Fibroblast of skin of right quadriceps (primary cell): ENCODE measurements at places on chromosomes 1 and 21.

- DNase-seq, result peak; percentile 56
Measured at GRCh38 chr1:92037400-92037799, 7.6 kb downstream of the EPHX4 start.

GRCh38 chr1:178632653-178633052 lies 92.4 kb upstream of the RALGPS2 start:
- DNase-seq, result peak; percentile 69

DNA sequence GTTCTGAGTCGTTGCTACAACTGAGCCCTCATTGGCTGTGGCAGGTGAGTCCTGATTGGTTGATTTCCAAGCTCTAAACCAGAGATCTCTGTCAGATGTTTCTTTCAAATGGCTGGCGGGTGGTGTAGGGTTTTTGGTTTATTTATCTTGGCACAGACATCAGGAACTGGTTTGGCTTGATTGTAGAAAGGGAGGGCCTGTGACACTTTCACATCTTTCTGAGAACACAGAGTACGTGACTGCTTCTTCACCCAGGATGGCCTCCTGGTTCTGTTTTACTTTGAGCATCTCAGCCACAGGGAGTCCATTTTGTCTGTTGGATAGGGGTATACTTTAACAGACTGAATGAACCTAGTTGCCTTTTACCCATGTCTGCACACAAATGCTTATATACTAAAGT lies 89.4 kb upstream of the GPR52 start:
- DNase-seq, result peak; percentile 2

DNA sequence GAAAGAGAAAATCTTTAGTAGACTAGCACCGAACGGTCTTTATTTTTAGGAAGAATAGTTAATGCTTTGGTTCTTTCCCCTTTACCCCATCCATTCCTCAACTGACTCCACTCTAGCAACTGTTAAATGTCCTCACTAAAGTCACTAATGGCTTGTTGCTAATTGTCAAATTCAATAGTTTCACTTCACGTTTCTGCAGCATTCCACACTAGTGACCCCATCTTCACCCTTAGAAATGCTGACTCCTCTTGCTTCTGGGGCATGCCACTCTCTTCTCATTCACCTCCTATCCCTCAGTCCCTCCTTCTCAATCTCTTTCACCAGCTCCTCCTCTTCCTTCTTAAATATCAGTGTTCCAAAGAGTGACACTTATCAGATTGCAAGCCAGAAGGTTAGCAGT lies 19.4 kb upstream of the CADM3 start:
- DNase-seq, result no peak

- DNase-seq, result no peak
Measured at GRCh38 chr21:25334046-25334730, 273.1 kb downstream of the MRPL39 start.

DNA sequence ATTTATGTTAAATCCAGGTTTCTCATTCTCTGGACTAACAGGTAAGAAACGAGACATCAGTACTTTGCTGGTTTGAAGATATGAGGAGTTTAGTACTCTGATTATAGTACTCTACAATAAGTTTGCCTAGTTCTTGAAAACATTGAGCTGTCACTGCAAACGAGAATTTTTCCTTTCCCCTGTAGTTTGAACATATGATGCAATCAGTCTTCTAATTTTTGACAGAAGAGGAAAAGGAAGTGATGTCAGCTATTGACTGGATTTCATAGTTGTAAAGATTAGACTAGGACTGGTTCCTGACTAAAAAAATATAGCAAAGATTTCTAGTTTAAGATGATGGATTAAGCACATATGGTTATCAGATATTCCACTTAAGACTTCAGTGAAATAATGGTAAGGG lies 461.9 kb downstream of the LRRIQ3 start:
- no peak for DNase-seq

- DNase-seq, result no peak
Measured at GRCh38 chr1:166814611-166815010, 24.7 kb upstream of the POGK start.

GRCh38 chr1:234970401-234970730 lies 158.3 kb downstream of the TOMM20 start:
- peak; percentile 97 for DNase-seq

- DNase-seq, result peak; percentile 28
Measured at GRCh38 chr21:27796106-27796505, 829.2 kb upstream of the ADAMTS5 start.

GRCh38 chr1:55146781-55147180 lies 68.4 kb downstream of the USP24 start:
- no peak for DNase-seq

GRCh38 chr1:56017336-56017735 lies 562.0 kb downstream of the PLPP3 start:
- DNase-seq, result peak; percentile 43

DNA sequence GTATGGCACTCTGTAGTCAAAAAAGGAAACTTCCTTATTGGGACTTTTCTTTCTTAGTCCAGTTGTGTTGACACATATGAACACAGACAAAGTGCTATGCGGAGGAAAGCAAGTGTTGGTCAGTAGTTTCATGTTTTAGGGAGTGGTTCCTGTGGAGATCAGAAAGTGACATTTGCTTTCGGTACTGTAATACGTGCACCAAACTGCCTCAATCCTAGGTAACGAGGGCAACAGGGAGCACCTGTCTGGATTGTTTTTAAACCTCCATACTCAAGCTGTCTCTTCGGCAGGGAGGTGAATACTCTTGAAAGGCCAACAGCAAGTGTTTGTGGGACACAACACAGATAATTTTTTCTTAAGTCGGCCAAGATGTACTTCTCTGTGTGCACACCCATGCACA lies 9.1 kb downstream of the RHOU start:
- no peak for DNase-seq
